ENCODE measurements at places on chromosomes 3 and 15. TPM values are rescaled to one million over a fixed set of nuclear protein-coding genes. Genes with fewer than 3 reads are reported as not detected.

Gene DGKG
- 2.1 TPM for polyA plus RNA-seq

Gene LRRC31
- polyA plus RNA-seq: not detected

Gene CPB1
- polyA plus RNA-seq: not detected

DNA sequence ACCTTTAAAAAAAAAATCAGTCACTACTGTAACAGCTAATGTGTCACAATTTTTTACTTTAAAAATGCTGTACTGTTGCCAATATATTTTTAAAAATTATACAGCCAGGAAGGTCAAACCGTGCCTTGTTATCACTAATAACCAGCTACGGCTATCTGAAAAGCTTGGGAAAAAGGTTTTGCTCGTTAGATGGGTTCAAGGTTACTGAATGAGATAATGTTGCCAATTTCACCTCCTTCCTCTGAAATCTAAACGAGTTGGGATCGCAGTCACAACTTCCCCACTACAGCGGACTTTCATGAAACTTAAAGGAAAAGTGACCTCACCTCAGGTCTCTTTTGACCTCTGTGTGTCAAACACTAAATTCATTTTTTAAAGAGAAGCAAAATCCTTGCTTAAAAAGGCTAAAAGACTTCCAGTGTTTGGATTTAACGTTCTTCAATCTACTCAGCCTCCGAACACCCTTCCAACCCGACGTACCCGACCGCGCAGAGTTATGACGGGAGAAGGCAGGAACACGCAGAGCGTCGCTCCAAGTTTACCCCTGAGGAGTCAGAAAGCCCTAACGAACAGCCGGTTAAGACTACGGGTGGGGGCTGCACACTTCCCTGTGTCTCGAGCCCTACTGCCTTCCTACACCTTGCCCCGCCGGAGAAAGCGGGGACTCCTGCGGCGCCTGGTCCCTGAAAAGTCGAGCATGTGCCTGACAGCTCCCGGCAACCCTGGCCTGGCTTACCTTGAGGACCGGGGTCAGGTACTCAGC is 860 bp downstream of the ATG3 start:
- peak; percentile 85 for DNase-seq

DNA sequence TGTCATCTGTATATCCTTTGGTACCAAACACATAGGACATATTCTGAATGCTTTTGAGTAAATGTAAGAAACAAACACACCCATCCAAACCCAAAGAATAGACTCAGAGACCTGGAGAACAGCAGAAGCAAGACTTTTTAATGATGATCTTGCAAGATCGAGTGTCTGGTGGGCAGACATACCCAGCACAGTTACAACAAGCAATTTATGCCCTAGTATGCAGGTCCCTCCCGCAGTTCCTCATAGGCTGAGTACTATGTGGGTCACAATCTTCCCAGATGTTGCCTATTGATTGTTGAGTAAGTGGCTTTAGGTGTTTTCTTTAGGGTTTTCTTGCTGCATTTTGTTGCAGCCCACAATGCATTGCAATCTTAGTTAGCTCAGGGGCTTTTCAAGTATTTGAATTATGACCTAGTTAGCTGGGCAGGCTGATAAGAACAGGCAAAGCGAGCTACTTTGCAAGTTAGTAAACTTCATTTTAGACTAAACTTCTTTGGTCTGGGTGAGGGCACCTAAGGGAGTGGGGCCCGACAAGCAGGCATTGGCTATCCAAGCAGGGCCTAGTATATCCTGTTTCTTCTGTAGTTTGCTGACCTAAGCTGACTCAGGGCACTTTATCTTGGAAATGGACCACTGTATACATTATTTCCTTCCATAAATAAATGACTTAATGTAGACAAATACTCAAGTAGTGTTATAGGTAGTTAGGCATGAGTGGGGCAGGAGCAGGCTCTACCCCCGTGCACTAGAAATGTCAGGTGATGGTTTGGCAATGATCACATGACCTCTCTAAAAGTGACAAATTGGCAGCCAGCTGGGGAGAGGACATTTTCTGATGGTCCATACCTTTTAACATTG is 87.3 kb upstream of the LIPC start:
- no peak for DNase-seq

- DNase-seq: peak; percentile 94
These were observed 1.3 kb upstream of the THBS1 start for GRCh38 chr15:39579487-39580116.

DNA sequence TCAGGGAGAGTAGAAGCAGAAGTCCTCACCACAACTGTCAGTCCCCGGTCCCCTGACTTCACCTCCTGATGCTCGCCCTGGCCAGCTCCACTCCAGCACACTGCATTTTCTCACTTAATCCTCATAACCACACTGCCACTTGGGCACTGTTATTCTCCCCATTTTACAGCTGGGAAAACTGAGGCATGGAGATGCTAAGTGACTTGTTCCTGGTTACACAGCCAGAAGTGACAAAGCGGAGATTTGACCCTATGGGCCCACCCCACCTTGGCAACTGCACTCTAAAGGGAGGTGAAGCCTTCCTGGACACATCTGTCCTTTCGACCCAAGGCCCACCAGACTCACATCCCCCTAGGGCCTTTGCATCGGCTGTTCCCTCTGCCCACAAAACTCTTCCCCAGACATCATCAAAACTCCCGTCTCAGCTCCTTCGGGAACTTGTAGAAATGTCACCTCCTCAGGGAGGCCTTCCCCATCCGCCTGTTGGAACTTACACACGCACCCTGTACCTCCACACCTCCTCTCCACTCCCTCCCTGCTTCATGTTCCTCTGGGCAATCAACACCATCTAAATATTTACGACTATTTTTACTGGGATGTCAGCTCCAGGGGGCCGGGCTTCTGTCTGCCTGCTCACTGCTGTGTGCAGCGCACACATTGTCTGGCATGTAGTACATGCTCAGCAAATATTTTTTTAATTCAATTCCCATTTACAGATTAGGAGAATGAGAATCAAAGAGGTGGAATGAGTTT is 3.1 kb downstream of the GRIP2 start:
- no peak for DNase-seq

DNA sequence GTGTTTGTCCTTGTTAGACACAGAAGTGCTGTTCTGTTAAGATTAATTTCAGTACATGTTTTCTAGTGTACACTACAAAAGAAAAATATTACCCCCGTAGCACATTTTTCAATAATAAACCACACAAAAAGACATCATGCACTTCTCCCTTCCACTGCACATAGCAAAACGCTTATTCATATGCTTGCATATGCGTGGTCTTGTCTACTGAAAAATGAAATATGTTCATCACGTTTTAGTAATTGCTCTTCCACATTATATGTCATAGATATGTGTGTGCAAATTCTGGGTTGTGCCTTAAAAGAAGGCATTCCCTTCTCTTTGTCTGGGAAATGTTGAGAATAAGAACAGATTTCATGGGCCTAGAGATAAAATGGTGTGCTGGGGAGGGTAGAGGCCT is 353.9 kb downstream of the NSUN3 start:
- no peak for DNase-seq

GRCh38 chr3:139607257-139608107 is 67.9 kb upstream of the RBP1 start:
- no peak for DNase-seq

DNA sequence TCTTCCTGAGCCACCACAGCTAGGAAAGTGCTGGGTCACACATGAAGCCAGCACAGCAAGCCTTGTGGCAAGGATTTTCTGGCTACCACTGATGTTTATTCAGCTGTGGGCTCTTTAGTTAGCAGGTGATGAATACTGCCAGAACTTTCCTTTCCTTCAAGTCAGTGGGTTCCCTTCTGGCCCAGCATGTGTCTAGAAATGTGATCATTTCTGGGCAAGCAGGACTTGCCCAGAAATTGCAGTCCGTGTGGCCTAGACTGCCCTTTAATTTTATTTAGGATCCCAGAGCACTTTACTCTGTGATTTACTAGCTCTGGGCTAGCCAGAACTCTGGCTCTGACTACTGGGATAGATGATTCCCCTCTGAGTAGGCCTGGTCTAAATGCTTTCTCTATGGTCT is 397.5 kb downstream of the ZIC4 start:
- DNase-seq: no peak

DNA sequence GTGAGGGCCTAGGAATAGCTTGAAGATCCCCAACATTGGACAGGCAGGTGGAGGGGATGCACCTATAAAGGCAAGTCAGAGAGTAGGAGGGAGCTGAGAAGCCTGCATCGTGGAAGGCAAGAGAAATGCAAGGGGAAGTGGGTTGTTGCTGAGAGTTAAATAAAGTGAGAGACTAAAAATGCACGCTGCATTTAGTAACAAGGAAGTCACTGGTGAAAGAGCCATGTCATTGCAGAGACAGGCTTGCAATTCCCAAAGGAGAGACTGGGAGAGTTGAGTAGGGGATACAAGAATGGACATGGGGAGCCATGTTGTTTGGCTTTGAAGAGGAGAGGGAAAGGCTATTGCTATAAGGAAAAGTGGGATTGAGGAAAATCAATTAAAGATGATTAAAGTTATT is 77.0 kb upstream of the HEG1 start:
- DNase-seq: no peak

DNA sequence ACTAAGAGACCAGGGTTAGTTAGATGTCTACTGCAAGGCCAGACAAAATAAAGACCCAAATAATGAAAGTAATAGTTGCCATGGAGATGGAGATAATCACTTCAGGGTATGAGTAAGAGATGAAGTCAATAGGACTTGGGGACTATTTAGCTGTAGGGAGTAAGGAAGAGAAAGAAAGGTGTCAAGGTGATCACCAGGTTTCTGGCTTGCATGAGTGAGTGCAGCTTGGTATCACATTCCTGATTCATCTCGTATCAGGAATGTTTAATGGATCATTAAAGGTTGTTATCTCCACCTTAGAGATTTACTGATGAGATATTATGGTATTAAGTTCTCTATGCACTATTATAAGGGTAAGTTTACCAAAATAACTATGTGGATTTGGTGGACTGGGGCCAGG is 357.4 kb upstream of the ATP11B start:
- no peak for DNase-seq

- no peak for DNase-seq
These were observed 75.5 kb upstream of the PLSCR5 start for GRCh38 chr3:146680617-146681016.

- no peak for DNase-seq
These were observed 1280.5 kb downstream of the OTOL1 start for GRCh38 chr3:162777118-162777517.

DNA sequence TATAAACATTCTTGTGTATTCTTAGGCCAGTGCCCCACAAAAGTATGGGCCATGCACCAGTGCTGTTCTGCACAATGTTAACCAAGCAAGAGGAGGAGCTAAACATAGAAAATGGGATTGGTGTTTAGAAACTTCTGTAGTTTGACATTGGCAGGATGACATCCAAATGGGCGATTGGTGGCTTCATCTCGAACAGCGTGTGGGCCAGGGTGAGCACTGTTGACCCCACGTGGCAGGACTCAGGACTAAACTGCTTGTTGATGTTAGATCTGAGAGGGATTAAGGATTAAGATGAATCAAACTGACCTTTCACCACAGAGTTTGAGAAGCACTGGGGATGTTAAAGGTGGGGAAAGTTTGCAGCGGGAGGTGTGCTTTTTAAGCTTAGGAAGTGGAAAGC is 31.9 kb downstream of the ZNF710 start:
- no peak for DNase-seq

DNA sequence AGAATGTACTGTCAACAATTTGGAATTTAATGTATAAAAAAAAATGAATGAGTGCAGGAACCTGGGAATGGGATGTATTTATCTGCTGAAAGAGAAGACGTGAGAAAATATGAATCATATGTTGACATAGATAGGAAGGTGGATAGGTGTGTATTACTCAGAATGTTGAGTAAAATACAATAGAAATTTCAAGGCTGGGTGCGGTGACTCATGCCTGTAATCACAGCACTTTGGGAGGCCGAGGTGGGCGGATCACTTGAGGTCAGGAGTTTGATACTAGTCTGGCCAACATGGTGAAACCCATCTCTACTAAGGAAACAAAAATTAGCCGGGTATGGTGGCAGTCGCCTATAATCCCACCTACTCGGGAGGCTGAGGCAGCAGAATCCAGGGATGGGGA is 202.8 kb downstream of the CADM2 start:
- peak; percentile 90 for DNase-seq

DNA sequence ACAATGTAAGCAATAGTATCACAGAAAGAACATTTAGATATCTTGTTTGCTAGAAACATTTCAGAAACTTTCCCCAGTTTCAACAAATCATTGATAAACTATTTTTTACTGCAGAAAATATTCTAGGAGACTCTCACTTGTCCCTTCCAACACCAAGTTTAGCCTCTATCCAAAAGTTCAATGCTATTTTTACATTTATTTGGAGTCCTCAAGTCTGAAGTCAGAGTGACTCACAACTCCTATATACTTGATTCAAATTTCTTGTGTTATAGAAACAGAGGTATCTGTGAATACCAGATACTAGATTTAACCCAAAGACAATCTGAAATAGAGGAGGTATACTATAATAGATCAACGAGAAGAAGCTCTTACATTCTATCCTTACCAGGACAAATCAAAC is 49.6 kb downstream of the RFX7 start:
- DNase-seq: no peak

GRCh38 chr3:172448661-172449465 is 607 bp upstream of the GHSR start:
- no peak for DNase-seq

DNA sequence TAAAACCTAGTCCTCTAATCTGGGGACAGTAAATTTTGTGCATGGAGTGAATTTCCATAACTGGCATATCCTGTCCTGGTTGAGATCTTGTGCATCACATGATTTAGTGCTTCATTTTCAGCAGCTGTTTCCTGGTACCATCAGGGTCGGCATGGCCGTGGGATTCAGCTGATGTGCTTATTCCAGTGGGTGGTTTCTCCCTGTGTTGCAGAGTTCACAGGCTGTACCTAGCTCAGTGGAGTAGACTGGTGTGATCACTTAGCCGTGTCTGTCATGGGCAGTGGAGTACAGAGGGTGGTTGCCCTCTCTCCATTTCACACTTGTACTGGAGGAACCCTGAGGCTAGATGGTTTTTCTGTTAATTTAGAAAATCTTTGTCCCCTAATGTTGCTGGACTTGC is 228.5 kb downstream of the PTPRG start:
- DNase-seq: no peak

DNA sequence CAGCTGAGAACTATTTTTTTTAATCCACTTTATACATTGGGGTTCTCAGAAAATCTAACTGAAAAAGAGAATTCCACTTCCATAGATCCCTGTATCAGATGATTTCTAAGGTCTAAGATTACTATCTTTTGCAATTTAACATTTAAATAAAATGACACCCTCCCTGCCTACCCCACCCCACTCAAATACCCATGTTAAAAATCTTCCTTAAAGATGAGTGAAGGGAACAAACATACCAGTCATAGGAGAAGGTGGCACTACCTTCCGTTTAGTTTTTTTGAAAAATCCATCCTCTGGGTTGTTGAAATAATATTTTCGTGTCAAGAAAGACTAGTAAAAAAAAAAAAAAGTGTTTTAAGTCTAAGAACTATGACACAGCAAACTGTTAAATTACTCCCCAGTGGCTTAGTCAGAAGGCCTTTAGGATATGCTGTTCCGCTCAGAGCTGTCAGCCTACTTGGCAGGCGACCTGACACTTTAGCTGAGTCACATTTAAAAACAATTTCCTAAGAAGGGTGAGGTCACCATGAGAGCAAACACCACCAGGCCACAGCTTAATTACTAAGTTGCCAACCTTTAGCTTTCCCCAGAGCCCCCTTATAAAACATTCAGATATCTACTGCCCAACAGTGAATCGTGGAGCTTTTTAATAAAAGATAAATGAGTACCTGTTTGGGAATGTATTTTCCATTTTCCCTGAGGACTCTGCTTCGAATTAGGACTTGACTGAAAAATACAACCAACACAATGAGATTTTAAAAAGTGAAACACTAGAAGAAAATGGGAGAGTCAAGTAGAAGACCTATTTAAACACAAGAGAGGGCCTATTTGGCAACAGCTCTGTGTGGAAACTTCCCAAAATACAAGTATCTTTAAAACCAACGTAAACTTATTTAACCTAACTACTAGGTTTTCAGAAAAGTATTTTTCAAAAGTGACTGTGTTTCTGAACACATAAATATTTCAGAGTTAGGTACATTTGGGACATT is 9.6 kb downstream of the EMC3 start:
- DNase-seq: peak; percentile 94
